ENCODE measurements at places on chromosomes 7 and 10.
A peak's percentile ranks its signal among the peaks of the same experiment; 100 is the strongest.

GRCh38 chr7:29146057-29146706, at the start of gene CPVL:
Gene CPVL, minus strand, starts transcription at chr7:29146537. Its CDS starts 25,476 bp downstream, at chr7:29121061.
- no peak for DNase-seq

- peak; percentile 5 for DNase-seq
Observed at GRCh38 chr7:13057462-13058200, 370.2 kb downstream of the ARL4A start.

GRCh38 chr10:127996586-127996985, 89.7 kb downstream of the PTPRE start:
- no peak for DNase-seq

- DNase-seq, result no peak
Observed at GRCh38 chr10:56096226-56096517, 264.9 kb downstream of the ZWINT start.

GRCh38 chr7:155198901-155199845, 98.5 kb upstream of the INSIG1 start:
- no peak for DNase-seq

DNA sequence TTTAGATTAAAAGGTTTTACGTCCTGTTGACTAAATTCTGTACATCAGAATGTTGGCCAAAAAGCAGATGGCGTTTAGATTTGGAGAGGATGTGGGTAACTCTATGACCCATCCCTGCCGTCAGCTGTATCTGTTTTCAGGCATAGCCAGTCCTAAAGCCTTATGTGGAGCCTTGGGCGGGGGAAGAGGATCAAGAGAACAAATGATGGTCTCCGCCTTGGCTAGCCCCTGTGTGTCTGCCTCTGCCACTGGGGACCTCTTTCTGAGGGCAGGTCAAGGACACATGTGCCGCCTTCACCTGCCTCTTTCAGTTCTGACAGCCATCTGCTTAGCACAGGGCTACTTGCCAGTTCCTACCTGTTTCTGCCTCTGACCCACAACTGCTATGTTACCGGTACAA, 24.1 kb downstream of the PDSS1 start:
- DNase-seq, result peak; percentile 65

Measured in CD4-positive, alpha-beta T cell treated with Interleukin-17A for 1 hour (primary cell).